ENCODE measurements at places on chromosomes 12 and 14. TPM values are rescaled to one million over a fixed set of nuclear protein-coding genes. Genes with fewer than 3 reads are reported as not detected.

Gene AKAP6
- 2.8 TPM for total RNA-seq

DNA sequence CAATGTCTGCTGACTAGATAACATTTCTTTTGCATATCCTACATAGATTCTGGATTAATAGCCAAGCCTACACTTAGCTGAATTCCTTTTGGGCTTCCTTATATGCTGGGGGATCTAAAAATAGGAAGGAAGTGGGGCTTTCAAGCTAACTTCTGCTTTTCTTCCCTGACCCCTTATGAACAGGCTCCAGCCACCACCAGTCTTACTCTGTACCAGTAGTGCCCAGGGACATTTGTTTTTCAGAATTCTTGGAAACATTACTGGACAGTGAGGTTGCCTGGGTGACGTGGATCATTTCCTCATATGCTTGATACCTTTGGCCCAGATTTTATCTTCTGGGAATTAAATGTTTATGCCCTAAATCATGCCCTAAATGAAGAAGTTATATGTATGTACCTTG is 55.9 kb upstream of the SRRM4 start:
- H3K36me3 ChIP-seq, result no peaks in the 10 kb centered on the region
- H3K27me3 ChIP-seq, result no peaks in the 10 kb centered on the region
- H3K27ac ChIP-seq, result no peak overlapping the region
- no peaks in the 10 kb centered on the region for H3K4me1 ChIP-seq
- no peak overlapping the region for H3K4me3 ChIP-seq

- no peak overlapping the region for H3K27ac ChIP-seq
- no peak overlapping the region for H3K4me3 ChIP-seq
- DNase-seq, result no peak
- H3K27me3 ChIP-seq, result peaks cover 15% of the 10 kb centered on the region
Measured at GRCh38 chr12:108211157-108211556, 82.1 kb downstream of the WSCD2 start.

DNA sequence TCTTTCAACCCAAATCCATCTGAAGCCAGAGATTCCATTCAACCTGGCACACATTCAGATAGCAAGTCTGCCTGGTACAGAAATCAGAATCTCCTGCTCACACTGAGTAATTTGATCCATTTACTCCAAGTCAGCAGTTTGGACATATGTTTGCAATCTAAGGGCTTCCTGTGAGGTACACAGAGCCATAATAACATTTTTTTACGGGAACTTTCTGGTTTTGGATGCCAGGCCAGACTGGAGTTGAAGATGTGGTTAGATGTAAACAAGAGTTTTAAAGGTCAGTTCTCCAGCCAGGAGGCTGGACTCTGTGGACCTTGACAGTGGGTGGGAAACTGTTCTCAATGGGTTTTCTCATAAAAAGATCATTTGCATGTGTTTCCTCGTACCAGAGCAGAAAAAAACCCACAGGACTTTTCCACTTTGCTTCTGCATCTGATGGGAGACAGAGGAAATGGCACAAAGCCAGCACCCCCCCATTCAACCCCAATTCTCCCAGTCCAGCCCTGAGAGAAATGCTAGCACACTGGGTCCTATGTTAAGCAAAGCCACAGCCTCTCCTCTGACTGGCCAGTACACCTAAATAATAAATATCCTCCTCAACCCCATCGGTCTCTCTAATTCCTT is 17.7 kb upstream of the TSPAN11 start:
- H3K27ac ChIP-seq, result no peak overlapping the region
- DNase-seq, result no peak
- no peak overlapping the region for H3K4me3 ChIP-seq
- no peaks in the 10 kb centered on the region for H3K4me1 ChIP-seq

GRCh38 chr14:76584271-76584702 is 177.0 kb upstream of the VASH1 start:
- H3K27ac ChIP-seq, result no peak overlapping the region
- DNase-seq, result no peak
- no peaks in the 10 kb centered on the region for H3K36me3 ChIP-seq
- no peak overlapping the region for H3K4me3 ChIP-seq
- peaks cover 67% of the 10 kb centered on the region for H3K27me3 ChIP-seq

Data from PC-9 (cell line).